ENCODE measurements at places on chromosomes 7 and 10.
A peak's percentile ranks its signal among the peaks of the same experiment; 100 is the strongest.

GRCh38 chr10:93180482-93180931, 106.8 kb downstream of the CYP26A1 start:
- DNase-seq: no peak

DNA sequence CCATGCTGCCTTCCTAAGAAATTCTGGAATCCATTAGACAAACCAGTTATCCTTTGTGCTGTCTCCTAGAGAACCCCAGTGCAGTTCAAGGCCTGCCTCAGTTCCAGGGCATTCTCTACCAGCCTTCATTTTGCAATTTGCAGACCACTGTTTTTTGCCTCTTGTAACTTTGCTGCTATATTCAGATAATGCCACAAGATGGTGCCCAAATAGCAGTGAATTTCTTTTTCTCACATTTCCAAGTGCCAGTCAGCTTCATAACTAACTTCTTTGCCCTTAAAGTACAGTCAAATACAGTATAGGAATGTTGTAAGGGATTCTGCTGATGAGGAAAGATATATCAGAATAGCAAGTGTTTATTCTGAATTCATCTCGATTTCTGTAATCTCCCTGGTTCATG, 25.2 kb downstream of the LOXL4 start:
- no peak for DNase-seq

DNA sequence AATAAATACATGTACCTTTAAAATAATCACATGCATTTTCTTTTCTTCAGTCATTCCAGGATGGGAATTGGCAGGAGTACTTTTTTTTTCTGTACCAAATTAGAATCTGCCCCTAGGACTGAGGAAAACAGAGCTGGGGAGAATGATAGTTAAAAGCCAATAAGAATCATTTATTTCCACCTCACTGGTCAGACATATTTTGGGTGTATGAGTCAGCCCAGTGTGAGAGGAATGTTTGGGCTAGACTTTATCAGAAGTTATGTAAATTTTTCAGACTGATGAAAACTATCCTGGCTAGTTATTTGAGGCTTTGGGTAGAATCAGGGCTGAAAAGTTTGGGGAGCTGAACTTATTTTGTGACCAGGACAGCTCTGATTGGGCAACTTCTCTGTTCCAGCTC, 303.1 kb upstream of the NPSR1 start:
- DNase-seq: no peak

DNA sequence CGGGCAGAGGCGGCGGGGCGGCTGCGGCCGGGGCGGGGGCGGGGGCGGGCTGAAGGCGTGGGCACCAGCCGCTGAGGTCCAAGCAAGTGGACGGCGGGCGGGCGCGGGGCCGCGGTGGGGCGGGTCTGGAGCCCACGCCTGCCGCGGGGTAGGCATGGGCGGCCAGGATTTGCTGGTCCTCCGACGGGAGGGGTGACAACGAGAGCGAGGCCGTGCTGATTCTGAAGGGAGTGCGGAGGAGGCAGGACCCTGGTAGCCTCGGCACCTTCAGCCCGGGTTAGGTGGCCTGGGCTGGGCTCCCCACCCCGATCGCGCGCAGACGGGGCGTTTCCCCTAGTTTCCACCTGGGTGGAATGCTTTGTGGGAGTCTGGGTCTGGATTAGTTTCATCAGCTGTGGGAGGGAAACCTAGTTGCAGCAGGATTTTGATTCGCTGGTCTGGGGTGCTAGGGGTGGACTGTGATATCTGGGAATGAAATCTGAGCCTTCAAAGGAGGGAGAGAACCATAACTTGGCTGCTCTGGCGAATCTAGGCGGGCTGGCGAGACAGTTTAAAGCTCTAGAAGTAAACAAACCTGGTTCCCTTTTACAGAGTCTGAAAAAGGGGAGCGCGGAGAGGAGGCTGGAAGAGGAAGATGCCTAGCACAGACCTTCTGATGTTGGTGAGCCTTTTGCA, 609 bp downstream of the SGPL1 start:
- peak; percentile 93 for DNase-seq

DNA sequence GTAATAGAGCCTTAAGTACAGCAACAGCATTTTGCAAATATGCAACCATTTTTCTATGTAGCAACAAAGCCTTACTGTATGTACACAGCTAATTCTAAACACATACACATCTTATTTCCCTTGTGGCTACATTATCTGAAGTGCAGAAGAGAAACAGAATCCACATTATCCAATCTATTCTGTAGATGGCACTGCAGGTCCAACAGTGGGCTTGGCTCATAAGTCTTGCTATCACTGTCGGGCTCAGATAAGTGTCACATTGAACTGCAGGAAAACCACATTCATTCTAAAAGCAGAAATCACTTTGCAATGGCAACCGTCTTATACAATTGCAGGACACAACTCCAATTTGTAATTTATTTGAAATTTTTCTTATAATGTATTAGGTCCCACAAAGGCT, 109.8 kb upstream of the NOBOX start:
- DNase-seq: peak; percentile 8

- DNase-seq: no peak
Measured at GRCh38 chr7:113652501-113652900, 266.3 kb downstream of the PPP1R3A start.

DNA sequence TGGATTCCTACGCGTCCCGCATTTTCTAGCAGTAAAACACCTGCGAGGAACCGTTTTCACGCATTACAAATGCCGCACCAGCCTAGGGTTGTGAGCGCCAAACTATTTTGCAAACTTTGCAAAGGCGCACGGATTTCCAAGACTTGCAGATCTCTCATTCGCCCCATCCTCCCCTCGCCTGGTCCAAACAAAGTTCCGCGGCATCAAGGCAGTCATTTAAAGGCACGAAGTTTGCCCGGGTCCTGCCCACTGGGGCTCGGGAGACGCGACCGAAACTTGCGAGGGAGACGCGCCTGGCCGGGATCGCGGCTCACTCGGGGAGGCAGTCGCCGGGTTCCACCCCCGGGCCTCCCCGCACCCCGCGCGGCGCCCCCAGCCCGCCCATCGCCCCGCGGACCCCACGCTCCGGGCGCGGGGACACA, 613 bp downstream of the USP6NL start:
- no peak for DNase-seq

GRCh38 chr10:93030409-93030808, 30.2 kb upstream of the CYP26C1 start:
- peak; percentile 59 for DNase-seq

DNA sequence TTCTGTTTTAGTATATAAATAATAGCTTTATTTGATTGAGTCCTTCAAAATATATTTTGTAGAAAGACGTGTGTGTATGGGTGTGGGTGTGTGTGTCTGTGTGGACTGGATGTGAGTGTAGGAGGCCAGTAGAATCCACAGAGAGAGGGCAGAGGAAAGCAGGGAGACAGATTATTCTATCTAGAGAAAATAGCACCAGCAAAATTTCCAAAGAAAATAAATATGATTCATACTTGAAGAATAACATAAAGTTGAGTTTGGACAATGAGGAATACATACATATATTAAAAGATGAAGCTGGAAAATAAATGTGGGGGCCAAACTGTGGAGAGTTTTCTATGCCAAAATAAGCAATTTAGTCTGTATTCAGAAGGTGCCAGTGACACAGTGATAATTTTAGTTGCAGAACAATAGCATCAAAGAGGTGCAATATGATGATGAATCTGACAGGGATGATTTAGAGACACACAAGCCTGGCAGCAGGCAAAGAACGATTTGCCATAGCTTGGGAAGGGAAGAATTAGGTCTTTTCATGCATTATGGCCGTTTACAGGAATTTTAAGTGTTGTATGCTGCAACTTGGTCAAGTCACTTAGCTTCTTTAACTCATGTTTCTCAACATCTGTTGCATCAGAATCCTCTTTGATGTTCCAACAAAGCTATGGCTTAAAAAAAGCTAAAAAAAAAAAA, 121.3 kb downstream of the SEMA3A start:
- no peak for DNase-seq

DNA sequence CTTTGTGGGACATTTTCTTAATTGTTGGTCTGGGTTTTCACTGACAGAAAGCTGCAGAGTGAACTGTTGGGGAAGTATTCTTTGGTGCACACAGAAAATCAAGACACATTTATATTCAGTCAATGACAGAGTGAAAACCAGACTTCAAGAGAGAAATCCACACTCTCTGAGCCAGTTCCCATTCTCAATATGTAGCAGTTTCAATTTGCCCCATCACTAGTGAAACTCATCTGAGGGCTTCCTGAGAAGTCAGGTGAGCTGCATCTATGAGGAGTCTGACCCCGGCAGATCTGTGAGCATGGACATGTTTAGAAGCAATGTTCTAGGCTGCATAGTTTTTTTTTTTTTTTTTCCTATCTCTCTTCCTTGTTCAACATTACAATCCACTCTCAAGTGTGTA, 163.7 kb upstream of the AHR start:
- DNase-seq: no peak

GRCh38 chr10:116836902-116837523, 12.3 kb upstream of the ENO4 start:
- no peak for DNase-seq

DNA sequence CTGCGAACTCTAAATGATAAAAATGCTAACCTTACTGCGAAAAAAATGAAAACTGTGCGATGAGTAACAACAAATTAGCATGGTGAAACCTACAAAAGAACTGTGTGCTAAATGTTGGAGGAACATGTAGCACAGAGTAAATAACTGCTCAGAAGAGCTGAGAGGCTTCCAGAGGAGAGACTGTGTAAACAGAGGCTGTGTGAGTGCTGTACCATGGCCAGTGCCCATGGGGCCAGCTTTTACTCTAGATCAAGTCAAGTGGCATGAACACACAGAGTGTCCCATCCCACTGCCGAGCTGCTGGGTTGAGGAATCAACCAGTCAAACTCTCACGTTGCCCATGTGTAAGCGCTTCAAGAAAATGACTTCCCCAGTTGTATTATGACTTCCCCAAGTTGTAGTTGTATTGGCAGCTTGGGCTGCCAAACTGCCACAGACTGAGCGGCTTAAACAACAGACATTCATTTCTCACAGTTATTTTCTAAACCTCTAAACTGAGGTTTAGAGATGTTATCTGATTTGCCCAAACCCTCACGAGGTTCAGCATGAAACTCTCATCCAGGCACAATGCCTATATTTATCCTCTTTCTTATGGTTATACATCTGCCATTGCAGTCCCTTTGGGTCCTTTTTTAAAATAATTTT, 270.7 kb downstream of the ABCA13 start:
- no peak for DNase-seq

GRCh38 chr10:52994370-52994769, 221.8 kb upstream of the MBL2 start:
- DNase-seq: no peak

GRCh38 chr7:88545663-88546062, 213.8 kb upstream of the ZNF804B start:
- DNase-seq: no peak

DNA sequence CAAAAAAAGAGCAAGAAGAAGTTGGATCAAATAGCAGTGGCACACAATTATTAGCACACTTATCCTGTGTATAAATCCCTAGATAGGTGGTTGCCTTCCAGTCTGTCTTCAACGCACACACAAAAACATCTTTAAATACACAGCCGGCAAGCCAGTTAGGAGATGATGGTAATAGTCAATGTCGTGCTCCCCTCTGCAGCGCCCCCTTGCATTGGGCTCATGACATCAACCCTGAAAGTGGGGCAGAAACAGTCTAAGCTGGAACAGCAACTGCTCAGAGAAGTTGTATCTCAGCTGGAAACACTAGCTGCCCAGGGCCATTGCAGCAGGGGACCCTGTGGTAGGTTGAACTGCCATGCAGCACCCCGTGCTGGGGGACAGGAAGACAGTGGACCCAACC, 179.5 kb upstream of the YAE1 start:
- DNase-seq: no peak

GRCh38 chr10:83680470-83680891, 458.8 kb upstream of the GHITM start:
- no peak for DNase-seq

- no peak for DNase-seq
Measured at GRCh38 chr7:128945668-128946366, 8.1 kb downstream of the IRF5 start.

DNA sequence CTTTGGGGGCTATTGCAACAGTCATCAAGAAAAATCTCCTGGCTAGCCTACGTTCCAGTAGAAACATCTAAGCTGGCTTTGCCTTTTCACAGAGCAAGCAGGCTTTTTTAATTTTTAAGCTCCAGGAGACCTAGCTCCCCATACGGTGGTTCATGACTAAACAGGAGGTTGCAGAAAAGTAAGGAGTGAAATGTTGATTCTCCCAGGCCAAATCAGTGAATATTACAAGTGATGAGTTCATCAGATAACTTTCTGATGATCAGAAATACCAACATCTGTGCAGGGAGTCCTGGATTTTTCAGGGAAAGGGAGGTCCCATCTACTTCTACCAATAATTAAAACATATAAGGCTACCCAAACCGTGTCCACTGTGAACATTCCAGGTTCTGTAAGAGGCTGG, 477.3 kb upstream of the CELF2 start:
- no peak for DNase-seq

DNA sequence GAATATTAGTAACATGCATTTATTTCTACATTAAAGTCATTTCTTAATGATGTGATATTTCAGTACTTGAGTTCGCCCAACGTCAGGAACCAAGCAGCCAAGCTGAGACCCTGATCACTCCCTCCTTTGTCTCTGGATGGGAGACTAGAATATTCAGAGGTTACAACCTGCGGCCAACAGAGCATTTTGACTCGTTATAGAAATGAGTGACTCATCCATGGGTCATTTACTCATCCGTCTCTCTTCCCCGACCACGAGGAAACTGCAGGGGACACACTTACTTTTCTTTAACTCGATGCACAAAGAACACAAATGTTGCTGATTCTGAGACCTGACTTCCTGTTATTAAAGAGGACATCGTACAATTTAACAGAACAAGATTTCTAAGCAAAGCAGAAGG, 343.3 kb downstream of the FRMD4A start:
- DNase-seq: peak; percentile 38

DNA sequence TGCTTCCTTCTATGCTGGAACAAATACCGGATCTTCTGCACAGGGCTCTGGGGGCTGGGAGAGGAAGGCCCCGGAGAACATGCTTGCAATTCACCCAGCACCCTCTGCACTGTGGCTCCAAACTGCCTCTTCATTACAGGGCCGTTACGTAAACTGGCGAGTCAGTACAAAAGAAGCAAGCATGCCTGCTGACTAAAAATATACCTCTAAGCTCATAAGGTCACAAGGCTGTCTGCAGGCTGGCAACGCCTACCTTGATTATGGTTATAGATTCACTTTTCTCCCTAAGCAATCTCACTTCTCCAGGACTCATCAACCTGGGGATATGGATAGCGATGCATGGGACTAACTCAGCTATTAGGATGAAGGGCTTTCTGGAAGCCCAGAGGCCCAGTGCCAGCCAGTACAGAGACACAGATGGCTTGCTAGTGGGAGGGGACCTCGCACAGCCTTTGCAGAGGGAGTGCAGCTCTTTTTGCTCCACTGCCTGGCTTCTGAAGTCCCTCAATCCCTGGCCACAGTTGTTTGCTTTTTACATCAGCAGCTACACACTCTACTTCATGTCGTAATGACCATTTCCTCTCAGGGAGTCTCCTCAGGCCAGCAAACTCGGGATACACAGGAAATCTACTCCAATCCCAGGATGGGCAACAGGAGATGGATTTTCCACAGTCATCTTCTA, 96.1 kb downstream of the SH3PXD2A start:
- DNase-seq: no peak

DNA sequence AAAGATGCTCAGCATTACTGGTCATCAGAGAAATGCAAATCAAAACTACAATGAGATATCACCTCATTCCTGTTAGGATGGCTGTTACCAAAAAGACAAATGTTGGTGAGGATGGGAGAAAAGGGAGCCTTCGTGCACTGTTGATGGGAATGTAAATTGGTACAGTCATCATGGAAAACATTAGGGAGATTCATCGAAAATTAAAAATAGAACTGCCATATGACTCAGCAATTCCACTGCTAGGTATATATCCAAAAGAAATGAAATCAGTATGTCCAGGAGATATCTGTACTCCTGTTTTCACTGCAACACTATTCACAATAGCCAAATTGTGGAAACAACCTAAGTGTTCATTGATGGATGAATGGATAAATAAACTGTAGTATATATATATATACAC, 228.1 kb downstream of the ACTR3B start:
- no peak for DNase-seq
